NCI-H187 (cell line): ENCODE measurements at places on chromosomes 1 and 21.

- DNase-seq: peak; percentile 44
Measured at GRCh38 chr1:34929497-34929852, at the start of gene DLGAP3. Gene DLGAP3, minus strand, starts transcription at chr1:34929650. Its CDS starts 24,267 bp downstream, at chr1:34905383.

- DNase-seq: no peak
Measured at GRCh38 chr1:11648732-11649158, 5.5 kb downstream of the FBXO2 start.

DNA sequence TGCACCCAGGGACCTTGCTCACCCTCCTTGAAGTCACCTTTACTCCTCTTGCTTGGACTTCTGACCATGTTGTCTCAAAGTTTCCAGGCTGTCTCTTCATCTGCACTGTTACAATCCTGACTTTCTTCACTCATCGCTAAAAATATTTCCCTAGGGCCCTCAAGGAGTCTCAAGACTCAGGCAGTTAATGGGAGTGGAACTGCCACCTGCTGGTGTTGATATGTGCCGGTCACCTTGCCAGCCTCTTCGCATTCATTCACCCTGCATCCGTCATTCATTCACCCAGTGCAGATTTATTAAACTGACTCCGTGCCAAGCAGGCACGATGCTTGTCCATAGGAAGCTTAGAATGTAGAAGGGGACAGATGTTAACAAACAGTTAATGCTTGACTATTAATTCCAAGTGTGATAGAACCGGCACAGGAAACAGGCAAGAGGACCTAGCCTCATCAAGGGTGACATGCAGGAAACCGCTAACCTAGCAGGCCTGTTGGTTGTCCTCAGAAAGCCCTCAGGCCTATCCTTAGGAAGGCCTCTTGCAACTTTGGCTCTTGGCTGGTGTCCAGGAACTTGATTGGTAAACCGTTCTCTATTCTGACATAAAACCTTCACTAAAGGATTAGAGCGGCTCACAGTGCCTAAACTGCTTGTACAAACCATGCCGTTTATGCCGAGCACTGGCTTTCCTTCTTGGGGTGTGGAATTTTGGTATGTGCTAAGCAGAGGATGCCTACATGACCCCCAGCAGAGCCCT lies 342.2 kb downstream of the CAMTA1 start:
- DNase-seq: no peak

GRCh38 chr1:28370239-28371009 lies 884 bp downstream of the PHACTR4 start:
- no peak for DNase-seq

DNA sequence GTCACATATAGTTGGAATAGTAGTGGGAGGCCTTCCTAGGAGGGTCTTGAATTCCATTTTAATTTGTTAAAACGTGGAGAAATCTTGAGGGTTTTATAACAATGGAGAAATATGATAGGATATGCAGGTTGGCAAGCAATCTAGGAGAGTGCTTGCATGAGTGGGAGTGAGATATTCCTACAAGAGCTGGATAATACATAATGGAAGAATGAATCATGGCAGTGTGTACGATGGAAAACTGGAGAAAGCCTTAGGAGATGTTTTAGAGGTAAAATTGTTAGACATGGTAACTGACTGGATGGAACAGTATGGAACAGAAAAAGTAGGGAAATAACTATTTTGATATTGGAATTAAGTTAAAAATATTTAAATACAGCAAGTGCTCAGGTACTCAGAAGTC lies 352.4 kb downstream of the PTBP2 start:
- no peak for DNase-seq

GRCh38 chr1:145849356-145850160 lies 4.1 kb downstream of the NUDT17 start:
- DNase-seq: no peak

GRCh38 chr1:103122983-103123720 lies 14.8 kb upstream of the COL11A1 start:
- DNase-seq: no peak

- no peak for DNase-seq
Measured at GRCh38 chr1:37670133-37670532, 22.2 kb upstream of the CDCA8 start.

DNA sequence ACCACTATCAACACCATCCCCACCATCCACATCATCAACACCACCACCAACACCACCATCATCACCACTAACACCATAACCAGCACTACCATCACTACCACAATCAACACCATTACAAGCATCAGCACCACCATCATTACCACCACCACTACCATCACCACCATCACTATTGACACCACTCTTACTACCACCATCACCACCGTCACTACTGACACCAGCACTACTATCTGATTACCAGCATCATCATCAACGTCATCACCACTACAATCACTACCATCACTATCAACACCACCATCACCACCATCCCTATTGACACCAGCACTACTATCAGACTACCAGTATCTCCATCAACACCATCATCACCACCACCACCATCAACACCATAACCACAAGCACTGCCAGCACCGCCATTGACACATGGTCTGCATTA lies 106.1 kb upstream of the RUNX3 start:
- DNase-seq: no peak

GRCh38 chr1:52674497-52675384 lies 23.4 kb downstream of the COA7 start:
- DNase-seq: no peak

GRCh38 chr1:202276920-202277319 lies 64.8 kb downstream of the UBE2T start:
- no peak for DNase-seq

DNA sequence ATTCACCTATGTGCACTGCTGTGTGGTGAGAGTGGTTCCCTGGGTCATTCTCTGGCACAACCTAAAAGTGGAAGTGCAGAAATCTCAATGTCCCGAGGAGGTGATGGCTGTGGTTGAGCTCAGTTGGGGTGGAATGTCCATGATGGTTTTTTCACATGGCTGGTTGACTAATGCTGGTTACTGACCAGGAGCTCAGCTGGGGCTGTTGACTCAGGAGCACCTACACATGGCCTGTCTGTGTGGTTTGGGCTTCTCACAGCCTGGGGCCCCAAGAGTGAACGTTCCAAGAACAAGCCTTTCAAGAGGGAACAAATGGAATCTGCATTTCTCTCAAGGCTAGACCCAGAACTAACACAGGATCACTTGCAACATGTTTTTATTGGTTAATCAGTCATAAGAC lies 6.4 kb upstream of the KANK4 start:
- DNase-seq: no peak
